ENCODE measurements at places on chromosomes 6 and 20.

GRCh38 chr20:35065181-35065580 is 27.4 kb downstream of the TRPC4AP start:
- DNase-seq: no peak

DNA sequence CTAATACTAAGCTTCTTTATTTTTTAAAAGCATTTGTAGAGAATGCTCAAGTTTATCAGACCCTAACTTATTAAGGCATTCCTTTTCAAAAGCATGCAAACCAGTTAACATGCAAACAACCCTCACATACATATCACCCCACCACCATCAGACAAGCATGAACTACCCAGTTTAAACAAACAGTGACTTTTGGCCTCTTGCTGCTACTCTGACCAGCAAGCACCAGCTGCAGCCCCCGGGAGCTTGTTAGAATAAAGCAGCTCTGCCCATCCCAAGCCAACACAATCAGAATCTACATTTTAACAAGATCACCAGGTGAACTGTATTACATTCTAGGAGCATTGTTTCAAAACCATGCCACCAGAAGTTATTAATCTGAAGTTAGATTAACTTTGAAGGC is 5.9 kb upstream of the NUP153 start:
- DNase-seq: no peak

DNA sequence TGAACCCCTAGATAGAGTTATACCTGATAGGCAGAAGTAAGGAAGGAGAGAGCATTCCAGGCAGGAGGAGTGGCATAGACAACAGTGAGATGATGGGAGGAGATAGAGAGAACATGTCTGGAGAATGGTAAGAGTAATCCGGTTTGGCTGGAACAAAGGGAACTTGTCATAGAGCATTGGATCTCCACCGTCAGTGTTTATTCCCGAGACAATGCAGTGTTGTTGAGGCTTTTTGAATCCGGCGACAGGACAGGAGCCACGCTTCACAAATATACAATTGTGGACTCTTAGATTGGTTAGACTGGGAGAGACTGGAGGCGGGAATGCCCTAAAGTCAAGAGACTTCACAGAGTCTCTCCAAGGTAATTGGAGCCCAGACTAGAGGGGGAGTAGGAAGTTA is 119.8 kb downstream of the ANKS1A start:
- DNase-seq: no peak

GRCh38 chr6:110556317-110557110 is 80.1 kb upstream of the SLC22A16 start:
- DNase-seq: no peak

- DNase-seq: no peak
These were observed 26.4 kb downstream of the SDHAF4 start for GRCh38 chr6:70593118-70593486.

GRCh38 chr6:157233686-157234085 is 89.6 kb downstream of the TMEM242 start:
- DNase-seq: no peak

DNA sequence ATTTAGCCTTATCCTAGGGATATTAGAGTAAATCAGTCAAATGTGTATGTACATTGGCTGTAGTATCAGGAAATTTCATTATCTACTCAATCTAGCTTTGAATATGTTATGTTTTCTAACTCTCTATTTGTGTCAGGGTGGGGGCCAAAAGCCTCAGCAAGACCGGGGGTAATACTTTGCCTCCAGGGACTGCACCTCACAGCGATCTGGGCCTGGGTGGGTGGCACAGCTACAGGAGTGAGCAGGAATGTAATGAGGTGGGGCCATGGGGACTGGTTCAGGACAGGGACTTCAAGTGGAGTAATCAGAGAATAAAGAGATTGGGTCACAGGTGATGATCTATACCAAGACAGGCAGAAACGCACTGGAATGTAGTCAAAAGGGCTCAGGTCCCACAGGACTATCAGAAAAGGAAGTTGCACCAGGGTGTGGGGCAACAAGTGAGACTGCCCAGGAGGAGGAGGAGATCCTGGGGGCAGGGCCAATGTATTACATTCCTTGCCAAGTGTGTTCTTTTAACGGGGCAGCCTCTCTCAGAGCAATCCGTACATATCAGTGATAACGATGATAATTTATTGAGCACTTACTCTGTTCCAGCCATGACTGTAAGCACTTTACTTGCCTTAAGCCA is 54.0 kb downstream of the PIGU start:
- DNase-seq: no peak

DNA sequence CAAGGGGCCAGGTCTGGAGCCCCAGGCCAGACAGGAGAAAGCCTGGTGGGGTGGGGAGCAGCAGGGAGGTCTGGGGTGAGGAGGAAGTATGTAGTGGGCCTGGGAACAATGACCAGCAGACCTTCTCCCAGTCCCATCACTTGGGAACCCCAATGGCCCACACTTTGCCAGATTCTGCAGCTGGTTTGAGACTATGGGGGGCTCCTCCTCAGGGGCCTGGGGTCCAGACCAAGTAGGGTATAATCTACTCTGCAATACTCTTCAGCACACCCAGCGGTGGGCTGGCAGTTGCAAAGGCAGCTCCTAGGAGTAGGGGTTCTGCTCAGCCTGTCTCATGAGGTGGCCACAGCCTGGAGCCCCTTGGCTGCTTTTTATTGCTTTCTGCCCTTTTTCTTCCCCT is 52.8 kb downstream of the NPEPL1 start:
- no peak for DNase-seq

DNA sequence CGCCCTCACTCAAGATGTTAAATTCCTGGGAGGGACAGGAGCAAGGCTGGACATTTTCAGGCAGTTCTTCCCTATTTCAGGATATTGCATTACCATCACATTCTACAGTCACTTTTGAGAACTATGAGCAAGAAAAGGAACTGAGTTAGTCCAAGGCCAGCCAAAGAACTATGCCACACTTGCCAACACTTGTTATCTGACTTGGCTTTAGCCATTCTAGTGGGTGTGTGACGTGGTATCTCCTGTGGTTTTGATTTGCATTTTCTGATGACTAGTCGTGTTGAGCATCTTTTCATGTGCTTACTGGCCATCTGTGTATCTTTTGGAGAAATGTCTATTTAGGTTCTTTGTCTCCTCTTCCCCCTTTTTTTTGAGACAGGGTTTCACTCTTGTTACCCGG is 12.0 kb downstream of the XRN2 start:
- no peak for DNase-seq

DNA sequence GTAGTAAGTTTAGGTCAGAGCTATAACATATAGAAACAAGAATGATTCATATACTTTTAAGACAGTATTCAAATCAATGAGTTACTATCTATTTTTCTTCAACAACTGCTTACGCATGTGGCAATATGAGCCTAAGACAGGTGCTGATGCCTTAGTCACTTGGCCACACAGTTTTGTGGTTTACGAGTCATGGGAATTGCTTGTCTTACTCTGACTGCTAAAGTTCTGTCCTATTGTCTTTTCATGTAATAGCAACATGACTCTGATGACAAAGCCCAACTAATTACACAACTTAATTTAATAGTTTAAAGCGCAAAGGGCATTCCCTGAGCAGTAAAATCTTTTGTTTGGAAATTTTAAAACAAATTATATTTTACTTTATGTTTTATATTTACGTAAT is 159.3 kb upstream of the CENPW start:
- no peak for DNase-seq

GRCh38 chr20:48585061-48585870 is 242.5 kb downstream of the PREX1 start:
- no peak for DNase-seq

DNA sequence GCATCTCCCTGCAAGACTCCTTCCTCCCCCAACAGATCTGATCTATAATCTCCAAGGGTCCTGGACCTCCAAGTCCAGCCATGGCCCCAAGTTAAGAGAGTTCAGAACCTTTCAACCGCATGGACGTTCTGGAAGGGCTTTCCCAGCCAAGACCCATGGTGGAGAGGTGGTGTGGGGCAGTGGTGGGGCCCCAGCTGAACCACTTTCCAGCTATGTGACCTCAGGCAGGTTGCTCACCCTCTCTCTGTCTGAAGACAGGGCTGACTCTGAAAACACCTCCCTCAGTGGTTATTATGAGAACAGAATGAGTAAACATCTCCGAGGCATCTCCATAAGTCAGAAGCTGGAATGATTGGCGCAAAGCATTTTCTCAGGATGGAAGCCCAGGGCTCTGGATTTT is 887 bp downstream of the CLPS start:
- DNase-seq: no peak

DNA sequence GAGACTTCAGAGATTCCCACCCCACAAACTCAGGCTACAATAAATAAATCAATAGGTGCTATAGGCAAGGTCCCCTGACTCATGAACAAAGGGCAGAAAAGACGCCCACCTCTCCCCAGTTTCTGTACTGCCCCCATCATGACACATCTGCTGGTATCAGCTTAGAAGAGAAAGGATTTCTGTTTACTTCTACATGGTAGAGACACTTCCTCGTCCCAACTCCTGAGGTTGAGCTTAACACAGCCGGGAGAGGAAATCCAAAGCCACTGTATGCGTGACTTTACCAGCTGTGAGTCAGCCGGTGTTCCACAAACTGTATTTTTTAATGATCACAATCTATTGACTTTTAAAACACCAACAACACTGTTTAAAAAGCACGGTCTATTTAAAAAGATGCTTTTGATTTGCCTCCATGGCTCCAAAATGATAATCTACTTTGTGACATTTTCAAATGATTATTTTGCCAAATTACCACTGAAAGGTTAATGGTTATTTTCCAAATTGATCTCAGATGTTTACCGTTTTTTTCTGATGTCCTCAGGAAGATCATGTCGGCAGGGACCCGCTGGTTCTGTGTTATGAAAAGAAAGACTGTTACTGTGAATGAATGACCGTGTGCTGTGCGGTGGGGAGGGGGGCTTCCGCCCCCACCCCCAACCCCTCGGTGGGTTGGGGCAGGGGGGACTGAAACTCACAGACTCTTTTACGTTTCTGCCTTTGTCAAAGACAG is 72.5 kb downstream of the ATP9A start:
- DNase-seq: no peak

DNA sequence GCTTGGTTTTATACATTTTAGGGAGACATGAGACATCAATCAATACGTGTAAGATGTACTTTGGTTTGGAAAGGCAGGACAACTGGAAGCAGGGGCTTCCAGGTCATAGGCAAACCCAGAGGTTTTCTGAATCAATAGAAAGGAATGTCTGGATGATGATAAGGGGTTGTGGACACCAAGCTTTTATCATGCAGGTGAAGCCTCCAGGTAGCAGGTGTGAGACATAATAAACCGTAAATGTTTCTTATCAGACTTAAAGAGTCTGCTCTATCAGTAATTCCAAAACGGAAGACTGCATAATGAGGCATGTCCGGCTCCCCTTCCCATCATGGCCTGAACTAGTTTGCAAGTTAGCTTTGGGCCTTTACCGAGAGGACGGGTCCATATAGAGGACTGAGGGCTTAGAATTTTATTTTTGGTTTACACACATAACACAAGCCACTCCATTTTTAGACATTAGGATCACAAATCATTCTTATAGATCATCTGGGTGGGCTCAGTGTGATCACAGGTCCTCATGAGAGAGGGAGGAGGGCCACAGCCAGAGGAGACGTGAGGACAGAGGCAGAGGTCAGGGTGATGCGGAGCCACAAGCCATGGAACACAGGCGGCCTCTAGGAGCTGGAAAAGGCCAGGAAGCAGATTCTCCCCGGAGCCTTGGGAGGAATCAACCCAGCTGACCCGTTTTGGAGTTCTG is 10.7 kb upstream of the SERPINB9 start:
- no peak for DNase-seq

- DNase-seq: no peak
These were observed 3.9 kb upstream of the SHPRH start for GRCh38 chr6:145968051-145968450.

GRCh38 chr6:155110721-155111120 is 115.6 kb downstream of the TIAM2 start:
- DNase-seq: no peak

DNA sequence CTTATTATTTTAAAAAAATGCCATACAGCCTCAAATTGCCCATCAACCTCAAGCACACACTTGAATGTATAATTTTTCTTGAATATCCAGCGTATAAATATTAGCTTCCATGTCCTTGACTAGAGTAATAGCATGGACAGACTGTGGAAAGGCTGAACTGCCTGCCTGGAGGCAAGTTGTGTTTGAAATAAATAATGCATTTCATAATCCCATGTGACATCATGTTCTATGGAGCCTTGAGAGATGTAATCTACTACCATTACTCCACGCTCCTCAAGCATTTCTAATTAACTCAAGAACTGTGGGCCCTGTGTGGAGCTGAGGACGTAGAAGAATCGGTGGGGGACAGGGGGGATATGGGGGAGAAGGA is 94.2 kb downstream of the CDS2 start:
- no peak for DNase-seq

GRCh38 chr6:140079328-140079727 is 704.9 kb upstream of the CITED2 start:
- peak; percentile 59 for DNase-seq

- DNase-seq: no peak
These were observed 68.0 kb downstream of the PTPN1 start for GRCh38 chr20:50578061-50578777.

DNA sequence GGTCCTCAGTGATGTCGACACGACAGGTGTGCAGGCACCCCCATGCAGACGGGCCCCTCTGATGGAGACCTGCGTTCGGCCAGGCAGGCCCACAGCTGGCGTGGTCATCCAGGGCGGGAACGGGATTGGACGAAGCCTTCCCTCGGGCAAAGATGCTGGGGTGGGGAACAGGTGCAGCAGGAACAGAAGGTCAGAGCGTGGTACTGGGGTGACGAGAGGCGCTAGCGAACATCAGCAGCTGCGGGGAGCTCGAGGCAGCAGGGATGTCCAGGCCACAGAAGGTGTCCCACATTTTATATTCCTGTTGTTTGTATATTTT is 96.2 kb downstream of the SLC22A23 start:
- DNase-seq: no peak

DNA sequence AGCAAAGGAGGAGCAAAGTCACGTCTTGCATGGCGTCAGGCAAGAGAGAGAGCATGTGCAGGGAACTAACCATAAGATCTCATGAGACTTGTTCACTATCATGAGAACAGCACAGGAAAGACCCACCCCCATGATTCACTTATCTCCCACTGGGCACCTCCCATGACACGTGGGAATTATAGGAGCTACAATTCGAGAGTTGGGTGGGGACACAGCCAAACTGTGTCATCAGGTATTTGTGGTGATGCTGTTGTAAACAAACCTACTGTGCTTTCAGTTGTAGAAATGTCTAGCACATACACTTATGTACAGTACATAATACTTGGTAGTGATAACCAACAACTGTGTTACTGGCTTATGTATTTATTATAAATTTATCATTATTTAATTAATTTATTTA is 128.3 kb downstream of the UTRN start:
- DNase-seq: no peak

DNA sequence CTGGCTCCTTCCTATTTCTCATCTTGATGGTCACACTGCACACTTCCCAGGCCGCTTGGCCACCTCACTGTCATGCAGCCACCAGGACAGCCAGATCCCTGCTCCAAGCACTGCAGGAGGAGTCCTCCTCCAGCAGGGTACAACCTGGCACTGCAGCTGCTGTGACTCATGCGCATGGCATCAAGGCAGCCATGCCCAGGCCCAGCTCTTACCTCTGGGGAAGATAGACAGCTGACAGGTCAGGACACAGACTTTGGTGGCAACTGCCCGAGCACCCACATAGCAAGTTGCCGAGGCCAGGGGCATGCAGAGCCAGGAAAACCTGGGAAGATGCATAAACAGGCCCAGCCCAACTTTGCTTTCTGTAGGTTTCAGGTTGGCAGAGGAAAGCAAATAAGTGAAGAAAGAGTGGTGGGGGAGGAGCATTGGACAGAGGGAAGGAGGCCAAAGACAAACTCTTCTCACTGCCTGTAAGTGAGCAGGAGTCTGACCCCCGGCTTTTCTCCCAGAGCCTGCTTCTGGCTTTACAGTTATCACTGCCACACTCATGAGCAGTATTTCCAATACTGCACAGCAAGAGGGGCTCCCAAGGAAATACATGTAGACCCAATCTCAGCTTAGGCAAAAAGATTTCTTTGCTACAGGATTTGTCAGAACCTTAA is 38.8 kb downstream of the SLC22A3 start:
- no peak for DNase-seq

All from Right ventricle myocardium inferior (tissue), 1 donor.